ENCODE measurements at places on chromosomes 13 and 19. TPM values are rescaled to one million over a fixed set of nuclear protein-coding genes. Genes with fewer than 3 reads are reported as not detected.

The NECTIN2 gene
- 42.0 TPM for total RNA-seq

The ZNF560 gene
- 0.02 TPM for total RNA-seq

The KIR2DL3 gene
- not detected for total RNA-seq

The ZSCAN5C gene
- total RNA-seq = not detected

The NCAN gene
- not detected for total RNA-seq

The FCER2 gene
- not detected for total RNA-seq

The UBE2L5 gene
- not detected for total RNA-seq

The SPHK2 gene
- 6.5 TPM for total RNA-seq

The PCDH8 gene
- total RNA-seq = not detected

The CAPNS1 gene
- 482 TPM for total RNA-seq

The PBX4 gene
- total RNA-seq = 0.10 TPM

The CYSLTR2 gene
- total RNA-seq = not detected

DNA sequence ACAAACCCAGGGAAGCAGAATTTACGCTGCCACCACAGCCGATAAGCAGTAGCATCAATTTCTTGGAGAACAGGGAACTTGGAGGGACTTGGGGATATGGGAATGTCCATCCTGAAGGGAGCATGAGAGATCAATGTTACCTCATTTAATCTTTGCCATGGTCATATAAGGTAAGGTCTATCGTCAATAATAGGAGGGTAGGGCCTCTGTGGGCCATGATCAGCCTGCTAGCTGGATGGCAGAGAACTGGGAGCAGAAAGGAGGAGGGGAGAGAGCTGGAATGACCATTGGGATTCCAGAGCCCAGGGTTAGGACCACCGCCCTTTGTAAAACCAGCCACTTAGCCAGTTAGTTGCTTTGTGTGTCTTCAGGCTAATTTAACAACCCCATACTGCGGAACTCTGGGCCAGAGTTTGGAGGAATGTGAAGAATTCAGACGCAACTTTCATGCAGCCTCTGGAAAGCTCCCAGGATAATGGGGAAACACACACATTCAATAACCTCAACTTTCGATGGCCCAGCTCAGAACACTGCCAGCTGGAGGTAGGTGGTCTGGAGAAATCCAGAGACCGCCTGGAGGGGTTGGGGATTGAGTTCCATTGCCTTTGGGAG, 40.3 kb downstream of the ZNF557 start:
- DNase-seq = no peak

DNA sequence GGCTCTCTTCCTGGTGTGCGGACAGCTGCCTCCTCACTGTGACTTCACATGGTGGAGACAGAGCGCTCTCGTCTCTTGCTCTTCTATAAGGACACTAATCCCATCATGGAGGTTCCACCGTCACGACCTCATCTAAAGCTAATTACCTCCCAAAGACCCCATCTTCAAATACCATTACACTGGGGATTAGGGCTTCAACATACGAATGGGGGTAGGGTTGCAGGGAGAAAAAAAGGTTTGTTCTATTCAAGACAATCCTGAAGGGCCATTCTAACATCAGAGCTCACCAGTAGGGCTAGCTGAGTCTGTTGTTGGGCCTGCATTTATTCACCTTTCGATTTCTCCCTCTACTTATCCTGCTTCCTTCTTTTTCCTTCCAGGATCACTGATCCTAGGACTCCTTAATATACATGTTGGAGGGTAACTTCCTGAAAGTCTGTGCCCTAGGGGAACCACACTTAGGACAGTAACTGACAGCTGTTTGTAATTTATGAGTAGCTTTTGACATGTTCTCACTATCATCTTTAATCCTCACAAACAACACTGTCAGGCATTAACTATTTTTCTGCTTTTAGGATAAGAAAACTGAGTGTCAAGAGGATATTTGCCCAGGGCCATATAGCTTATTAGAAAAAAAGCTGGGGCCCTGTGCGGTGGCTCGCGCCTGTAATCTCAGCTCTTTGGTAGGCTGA, 18.8 kb upstream of the GTF2F2 start:
- DNase-seq = no peak

DNA sequence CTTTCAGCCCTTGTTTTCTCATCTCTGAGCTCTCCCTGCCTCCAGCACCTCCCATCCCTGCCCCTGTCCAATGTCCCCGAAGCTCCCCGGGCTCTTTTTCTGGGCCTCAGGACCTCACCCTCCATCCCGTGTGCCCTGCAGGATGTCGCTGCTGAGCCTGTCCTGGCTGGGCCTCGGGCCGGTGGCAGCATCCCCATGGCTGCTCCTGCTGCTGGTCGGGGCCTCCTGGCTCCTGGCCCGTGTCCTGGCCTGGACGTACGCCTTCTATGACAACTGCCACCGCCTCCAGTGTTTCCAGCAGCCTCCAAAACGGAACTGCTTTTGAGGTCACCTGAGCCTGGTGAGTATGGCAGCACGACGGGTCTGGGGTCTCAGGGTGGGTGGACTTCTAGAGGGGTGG, 51.1 kb upstream of the CYP4F8 start:
- no peak for DNase-seq

GRCh38 chr13:26779321-26779720, 18.7 kb upstream of the GPR12 start:
- no peak for DNase-seq

DNA sequence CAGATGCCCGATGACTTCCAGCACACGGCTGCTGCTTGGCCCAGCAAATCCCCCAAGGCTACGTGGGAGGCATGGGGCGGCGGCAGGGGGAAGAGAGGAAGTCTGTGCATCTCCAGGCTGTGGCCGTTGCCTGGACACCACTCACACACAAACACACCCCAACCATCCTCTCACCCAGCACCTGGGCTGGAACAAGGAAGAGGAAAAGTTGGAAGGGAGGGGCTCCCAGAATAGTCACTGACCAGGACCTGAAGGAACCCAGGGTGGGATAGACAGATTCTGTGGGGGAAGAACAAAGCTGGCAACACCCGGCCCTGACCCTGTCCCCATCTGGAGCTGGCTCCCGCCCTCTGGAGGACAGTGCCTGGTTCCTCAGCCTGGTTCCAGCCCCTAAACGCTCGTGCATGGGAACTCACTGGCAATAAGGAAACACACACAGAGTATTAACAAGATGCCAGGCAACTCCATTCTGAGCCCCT, 11.2 kb downstream of the PPP6R1 start:
- DNase-seq = no peak

DNA sequence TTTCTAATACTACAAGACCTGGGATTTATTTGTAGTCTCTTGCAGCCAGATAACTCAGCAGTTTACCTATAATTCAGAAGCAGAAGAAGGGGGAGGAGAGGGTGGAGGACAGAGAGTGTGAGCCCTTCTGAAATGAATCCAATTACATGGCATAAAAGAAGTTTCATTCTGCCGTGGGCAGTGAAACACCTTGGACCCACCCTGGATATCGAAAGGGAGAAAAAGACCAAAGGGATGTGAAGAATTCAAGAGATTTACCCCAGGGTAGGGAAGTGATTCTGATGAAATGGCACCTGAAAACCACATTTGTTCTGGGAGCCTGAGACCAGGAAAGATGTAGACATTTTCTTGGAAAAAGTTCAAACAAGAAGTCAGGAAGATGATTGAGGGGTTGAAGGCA, 140.9 kb downstream of the NDFIP2 start:
- DNase-seq = no peak

- DNase-seq = no peak
These were observed 22.9 kb downstream of the DYRK1B start for GRCh38 chr19:39811064-39811463.

GRCh38 chr13:24185591-24186232, 25.2 kb downstream of the SPATA13 start:
- no peak for DNase-seq

- no peak for DNase-seq
These were observed 237.5 kb downstream of the COG6 start for GRCh38 chr13:39892721-39893685.

- DNase-seq = no peak
These were observed 49.9 kb upstream of the UBAC2 start for GRCh38 chr13:99150575-99151361.

DNA sequence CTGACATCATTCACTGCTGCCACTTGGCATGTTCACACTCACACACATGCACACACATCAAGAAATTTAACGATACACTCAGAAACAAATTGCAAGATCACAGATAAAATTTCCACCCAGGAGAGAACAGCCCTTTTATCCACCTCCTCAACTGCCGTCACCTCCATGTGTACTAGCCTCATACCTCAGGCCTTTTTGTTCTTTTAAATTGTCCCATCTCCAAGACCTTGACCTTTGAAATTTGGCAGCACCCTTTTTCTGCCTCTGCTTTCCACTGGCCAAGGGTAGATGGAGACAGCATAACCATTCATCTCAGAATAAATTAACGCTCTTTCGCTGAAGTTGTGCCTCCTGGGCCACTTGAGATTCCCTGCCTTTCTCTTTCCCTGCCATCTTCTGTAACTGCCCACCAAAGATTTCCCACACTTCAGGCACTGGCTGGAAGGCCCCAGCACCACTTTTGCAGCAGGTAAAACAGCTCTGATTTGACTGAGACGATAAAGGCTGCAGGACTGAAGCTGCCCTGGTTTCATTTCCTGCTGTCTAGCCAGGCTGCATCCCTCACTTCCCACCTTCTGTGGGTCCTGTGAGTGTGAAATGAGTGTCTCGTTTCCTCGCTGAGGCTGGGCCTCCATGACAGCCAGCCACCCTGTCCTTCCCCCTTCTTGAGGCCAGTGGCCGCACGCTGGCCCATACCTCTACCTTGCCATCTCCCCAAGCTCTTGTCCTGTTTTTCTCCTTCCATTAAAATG, 39.3 kb downstream of the MBNL2 start:
- no peak for DNase-seq

DNA sequence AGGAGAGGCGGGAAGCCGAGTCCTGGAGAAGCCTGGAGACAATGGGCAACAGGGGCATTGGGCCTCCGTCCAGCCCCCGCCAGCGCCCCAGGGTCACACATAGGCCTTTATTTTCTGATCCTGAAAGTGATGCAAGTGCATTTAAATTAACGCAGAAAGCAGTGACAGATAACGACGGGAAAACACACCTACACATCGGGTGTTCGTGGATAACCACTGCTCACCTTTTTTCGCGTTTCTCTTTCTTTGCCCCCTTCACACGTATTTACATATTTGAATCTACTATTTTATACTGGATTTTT, 30.4 kb upstream of the GRTP1 start:
- no peak for DNase-seq

GRCh38 chr19:3324405-3324856, 42.0 kb upstream of the NFIC start:
- DNase-seq = no peak

DNA sequence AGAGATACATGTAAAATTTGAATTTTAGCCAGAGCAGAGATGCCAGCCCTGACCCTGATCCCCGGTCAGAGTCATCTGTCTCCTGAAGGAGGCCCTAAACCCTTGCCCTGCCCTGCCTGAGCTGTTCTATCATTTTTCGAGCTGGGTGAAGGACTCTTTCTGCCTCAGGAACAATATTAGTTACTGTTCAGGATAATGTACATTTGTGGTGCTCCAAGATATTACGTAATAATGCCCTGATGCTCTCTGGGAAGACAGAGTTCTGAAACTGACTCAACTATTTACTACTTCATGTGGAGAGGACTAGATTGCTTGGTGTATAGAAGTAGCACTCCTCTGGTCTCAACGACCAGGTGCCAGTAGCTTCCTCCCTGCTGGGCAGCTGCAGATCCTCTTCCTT, 37.9 kb upstream of the UBL3 start:
- no peak for DNase-seq

DNA sequence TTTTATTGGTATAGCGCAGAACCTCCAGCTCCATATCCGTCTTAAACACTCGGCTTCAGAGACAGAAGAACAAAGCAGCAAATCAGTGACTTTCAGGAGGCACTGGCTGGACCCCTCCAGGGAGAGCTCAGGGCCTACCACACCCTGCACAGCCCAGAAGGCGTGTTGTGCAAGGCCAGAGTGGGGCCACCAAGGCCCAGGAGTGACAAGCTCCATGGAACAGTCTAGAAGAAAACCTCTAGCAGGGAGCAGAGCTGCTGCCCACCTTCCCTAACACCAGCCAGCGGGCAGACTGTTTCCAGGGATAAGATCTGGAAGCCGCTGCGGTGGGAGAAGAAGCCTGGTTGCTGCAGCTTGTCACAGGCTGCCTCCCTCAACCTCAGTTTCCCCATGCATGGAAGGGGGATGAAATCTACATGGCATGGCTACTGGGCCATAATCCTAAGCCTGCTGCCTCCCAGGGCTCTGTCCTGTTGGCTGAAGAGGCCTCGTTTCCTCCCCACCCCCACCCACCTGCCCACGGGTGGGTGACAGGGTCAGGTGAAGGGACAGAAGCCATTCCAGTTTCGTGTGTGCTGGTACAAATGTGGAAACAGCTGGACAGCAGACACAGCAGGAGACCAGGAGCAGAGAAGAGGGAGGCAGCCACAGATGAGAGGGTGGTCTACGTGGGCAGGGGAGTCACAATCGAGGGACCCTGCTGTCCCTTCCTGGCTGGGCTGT, 57.4 kb downstream of the PEPD start:
- DNase-seq = no peak

- no peak for DNase-seq
These were observed 8.1 kb upstream of the SIN3B start for GRCh38 chr19:16821081-16821480.

- DNase-seq = no peak
These were observed 234.9 kb downstream of the PCDH9 start for GRCh38 chr13:66995203-66995611.

- DNase-seq = peak; percentile 93
These were observed 1.4 kb downstream of the PEG3 start for GRCh38 chr19:56838909-56839651.

DNA sequence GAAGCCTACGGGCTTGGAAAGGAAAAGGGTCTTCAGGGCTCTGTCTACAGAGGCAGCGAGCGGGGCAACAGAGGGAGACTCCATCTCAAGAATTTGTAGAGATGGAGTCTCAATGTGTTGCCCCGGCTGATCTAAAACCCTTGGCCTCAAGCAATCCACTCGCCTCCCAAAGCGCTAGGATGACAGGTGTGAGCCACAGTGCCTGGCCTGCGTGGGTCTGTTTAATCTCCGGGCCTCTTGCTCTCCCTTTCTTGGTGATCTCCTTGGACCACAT, 8.1 kb downstream of the RPS9 start:
- no peak for DNase-seq

- DNase-seq = no peak
These were observed 8.4 kb downstream of the PALM3 start for GRCh38 chr19:14053500-14053899.

- no peak for DNase-seq
These were observed 86.6 kb downstream of the TNFRSF19 start for GRCh38 chr13:23656637-23657371.
